ENCODE measurements at places on chromosomes 13 and 19.

DNA sequence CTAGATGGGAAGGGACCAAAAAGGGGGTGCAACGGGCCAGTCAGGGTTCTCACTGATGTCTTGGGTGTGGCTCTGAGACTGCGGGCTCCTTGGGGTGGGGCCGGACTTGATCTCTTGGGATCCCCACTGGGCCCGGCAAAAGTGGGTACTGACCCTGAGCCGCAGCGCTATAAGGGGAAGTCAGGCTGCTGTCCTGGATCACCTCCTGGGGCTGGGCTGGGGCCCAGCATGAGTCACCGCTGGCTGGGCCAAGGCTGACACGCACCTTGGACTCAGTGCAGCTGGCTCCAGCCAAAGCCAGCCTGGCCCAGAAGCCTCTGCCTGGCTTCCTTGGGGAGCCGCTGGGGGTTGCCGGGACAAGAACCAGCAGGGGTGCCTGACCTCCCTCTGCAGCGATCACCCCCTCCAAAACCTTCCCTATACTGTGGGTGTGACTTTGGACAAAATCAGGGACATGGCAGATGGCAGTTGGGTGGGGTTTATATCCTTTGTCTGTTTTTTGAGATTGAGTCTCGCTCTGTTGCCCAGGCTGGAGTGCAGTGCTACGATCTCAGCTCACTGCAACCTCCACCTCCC, 617 bp upstream of the IQCN start:
- no peak for DNase-seq

GRCh38 chr13:50893211-50893852, 16.3 kb upstream of the RNASEH2B start:
- DNase-seq: no peak

GRCh38 chr13:53007872-53008271, 20.7 kb upstream of the OLFM4 start:
- no peak for DNase-seq

DNA sequence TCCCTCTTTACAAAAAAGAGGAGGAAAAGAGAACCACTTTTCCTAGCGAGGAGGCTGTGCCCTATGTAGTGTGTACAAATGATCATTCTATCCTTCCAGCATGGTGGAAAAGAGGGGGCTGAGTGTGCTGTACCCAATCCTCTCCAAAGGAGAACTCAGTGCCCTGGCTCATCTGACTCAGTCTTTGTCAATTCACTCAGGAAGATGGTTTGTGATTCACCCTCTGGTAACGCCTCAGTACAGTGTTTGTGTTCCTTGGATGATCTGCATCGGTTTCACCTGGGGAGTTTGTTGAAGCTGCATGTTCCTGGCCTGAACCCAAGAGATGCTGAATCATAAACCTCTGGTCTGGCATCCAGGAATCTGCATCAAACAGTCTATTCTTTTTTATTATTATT, 18.3 kb upstream of the ENOX1 start:
- no peak for DNase-seq

Data from stimulated activated CD8-positive, alpha-beta memory T cell treated with anti-CD3 and anti-CD28 coated beads, Interleukin-7, amount 100 ng/mL, for 24 hours (primary cell).